Uterus (tissue), 4 donors: ENCODE measurements at places on chromosomes 3 and 15. TPM values are rescaled to one million over a fixed set of nuclear protein-coding genes. Genes with fewer than 3 reads are reported as not detected.

The EPHA3 gene
- total RNA-seq = 22.3 TPM

The C3orf80 gene
- total RNA-seq = not detected

The ITIH4 gene
- 5.3 TPM for total RNA-seq

- DNase-seq = no peak
These were observed 11.5 kb downstream of the IGDCC3 start for GRCh38 chr15:65366122-65366892.

GRCh38 chr3:56929809-56930615 lies 128.3 kb upstream of the ARHGEF3 start:
- DNase-seq = no peak

DNA sequence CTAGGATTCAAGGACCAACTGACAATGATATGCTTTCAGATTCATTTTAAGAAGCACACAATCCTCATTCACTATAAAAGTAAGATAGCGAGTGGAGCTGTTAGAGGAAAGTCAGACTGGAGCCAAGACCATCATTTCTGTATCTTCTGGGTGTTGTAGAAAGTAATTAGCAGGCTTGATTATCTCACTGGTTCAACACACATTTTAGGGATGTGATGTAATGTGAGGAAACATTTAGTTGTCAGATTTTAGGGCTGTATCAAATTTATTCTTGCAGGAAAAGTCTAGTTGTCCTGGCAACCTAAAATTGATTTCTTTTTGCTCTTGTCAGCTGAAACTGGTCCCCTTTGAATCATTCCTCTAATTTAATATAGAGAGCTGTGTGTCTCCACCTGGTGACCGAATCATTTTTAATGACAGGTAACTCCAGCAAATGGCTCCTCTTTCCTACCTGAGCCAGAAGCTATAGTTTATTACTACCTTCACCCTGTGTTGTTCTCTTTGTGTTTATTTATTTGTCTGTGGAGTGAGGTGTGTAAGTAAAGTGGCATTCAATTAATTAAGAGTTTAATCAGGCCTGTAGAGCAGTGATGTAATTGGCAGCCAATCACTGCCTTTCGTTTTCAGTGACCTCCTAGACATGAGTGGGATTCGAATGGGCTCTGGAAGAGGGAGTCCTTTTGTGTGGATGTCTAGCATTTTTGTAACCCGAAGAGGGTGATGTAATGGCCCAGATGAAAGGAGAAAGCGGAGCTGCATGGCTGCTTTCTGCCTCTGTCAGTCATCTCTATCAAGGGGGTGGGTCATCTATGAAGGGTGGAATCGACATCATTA lies 125.8 kb downstream of the LPP start:
- no peak for DNase-seq

DNA sequence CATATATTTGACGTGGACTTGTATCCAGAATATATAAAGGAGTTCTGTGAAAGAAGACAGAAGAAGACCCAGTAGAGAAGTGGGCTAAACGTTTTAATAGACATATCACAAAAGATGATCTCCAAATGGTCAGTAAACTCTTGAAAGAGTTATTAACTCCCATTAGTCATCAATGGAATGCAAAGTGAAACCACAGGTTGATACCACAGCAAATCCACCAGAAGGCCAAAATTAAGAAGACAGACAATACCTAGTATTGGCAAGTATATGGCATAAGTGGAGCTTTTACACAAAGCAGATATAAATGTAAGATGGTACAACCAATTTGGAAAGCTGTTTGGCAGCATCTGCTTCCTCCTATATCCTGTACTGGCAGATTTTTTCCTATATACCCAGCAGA lies 6.0 kb downstream of the SPATA16 start:
- DNase-seq = no peak

DNA sequence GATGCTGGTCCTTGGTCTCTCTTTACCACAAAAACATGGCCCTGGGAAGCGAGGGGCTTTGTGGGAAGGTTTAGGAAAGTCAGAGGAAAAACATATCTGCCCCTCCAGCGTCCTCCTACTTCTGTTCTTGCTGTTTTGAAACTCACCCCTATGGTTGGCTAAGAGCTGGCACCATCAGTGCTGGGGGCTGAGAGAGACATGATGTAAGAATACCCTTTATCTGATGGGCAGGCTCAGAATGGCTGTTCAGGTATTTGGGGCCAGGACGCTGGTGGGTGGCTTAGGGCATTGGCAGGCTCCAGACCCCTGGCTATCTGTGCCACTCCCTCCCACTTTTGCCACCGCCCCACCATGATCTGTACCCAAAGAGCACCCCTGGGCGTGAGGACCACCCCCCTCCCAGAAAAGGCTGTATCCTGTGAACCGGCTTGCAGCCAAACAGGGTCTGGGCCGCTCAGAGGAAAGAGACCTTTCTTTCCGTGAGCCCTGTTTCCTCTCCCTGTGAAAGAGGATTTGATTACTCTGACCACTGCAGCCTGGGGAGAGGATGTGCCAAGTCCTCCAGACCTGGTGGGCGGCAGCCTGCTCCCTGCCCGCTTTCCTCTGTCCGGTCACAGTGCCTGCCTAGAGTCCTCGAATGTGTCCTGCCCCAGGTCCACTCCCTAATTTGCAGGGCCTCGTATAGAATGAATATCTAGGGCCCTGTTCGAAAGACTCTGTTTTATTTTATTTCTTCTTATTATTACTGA lies 61.3 kb upstream of the SLC6A6 start:
- DNase-seq = peak; percentile 31

- no peak for DNase-seq
These were observed 195.4 kb downstream of the ATP8B4 start for GRCh38 chr15:49923671-49924070.

DNA sequence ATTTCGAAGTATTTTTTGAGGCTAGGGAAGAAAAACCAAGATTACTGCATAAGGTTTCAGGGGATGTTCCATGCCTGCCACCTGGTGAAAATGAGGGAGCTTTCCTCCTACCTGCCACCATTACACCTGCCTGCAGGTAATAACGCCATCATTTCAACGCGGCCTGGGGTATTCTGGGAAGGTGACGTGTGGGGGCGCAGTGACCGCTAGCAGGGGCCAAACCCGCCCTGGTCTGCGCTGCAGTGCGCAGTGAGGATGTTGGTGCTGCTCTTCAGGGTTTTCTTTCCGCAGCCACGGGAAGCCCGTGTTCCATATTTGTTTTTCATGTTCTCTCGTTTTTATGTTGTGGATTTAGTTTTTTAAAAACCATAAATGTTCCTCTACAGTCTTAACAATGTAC lies 37.4 kb upstream of the SNRPN start:
- DNase-seq = no peak

DNA sequence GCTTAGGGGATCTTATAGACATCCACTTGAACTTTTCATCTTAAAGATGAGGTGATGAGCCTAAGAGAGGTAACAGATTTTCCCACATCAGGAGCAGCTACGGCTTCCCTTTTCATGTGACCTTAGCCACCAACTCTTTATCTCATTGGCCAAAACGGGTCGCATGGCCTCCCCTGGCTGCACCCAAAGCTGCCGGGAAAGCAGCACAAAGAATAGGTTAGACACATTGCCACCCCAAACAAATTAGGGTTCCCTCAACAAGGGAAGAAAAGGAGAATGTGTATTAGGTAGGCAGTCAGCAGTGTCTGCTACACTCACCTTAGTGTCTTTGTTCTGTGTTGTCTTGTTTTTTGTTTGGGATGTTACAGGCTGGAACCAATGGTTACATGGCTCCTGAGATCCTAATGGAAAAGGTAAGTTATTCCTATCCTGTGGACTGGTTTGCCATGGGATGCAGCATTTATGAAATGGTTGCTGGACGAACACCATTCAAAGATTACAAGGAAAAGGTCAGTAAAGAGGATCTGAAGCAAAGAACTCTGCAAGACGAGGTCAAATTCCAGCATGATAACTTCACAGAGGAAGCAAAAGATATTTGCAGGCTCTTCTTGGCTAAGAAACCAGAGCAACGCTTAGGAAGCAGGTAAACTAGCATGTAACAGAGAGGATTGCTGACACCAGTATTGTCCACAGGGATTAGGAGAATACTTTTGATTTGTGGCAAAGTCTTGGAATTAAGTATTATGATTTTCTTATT lies 44.2 kb downstream of the GRK7 start:
- no peak for DNase-seq

The SLC15A2 gene
- total RNA-seq = 5.6 TPM

- no peak for DNase-seq
These were observed 105.5 kb upstream of the WNT5A start for GRCh38 chr3:55592572-55592971.

The ATP8B4 gene
- total RNA-seq = 34.9 TPM

DNA sequence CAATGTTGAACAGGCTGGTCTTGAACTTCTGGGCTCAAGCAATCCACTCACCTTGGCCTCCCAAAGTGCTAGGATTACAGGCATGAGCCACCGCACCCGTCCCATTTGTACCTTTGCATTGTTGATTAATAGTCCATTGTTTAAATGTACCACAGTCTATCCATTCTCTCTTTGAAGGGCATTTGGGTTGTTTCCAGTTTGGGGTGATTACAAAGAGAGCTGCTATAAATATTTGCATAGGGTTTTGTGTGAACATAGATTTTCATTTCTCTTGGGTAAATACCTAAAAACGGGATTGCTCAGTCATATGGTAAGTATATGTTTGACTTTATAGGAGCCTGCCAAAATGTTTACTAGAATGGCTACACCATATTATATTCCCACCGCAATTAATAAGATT lies 13.7 kb upstream of the PTPRG start:
- no peak for DNase-seq

GRCh38 chr15:80141916-80142598 lies 10.7 kb upstream of the FAH start:
- no peak for DNase-seq
